SJSA1 (cell line): ENCODE measurements at places on chromosomes 1 and 21. TPM values are rescaled to one million over a fixed set of nuclear protein-coding genes. Genes with fewer than 3 reads are reported as not detected.

The KRTAP19-1 gene
- total RNA-seq: not detected in 2 replicates

The CLDN17 gene
- not detected in 2 replicates for total RNA-seq

The TSPAN2 gene
- total RNA-seq: 11.9 and 18.2 TPM in 2 replicates

The ZNF496 gene
- total RNA-seq: 23.8 and 44.0 TPM in 2 replicates

The HS2ST1 gene
- 18.3 and 18.7 TPM in 2 replicates for total RNA-seq

DNA sequence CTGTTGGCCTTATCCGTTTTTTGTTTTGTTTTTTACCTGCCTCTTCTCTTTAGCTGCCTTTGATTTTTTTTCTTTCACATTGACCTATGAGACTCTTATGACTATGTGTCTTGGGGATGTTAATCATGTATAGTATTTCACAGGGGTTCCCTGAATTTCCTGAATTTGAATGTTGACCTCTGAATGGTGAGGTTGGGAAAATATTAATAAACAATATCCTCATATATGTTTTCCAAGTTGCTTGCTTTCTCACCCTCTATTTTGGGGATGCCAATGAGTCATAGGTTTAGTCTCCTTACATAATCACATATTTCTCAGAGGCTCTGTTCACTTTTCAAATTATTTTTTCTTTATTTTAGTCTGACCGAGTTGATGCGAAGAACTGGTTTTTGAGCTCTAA, 29.6 kb downstream of the GBP5 start:
- no peak overlapping the region for H3K27ac ChIP-seq
- DNase-seq: no peak
- H3K4me3 ChIP-seq: no peak overlapping the region
- no peaks in the 10 kb centered on the region for H3K27me3 ChIP-seq
- no peaks in the 10 kb centered on the region for H3K4me1 ChIP-seq
- H3K36me3 ChIP-seq: no peaks in the 10 kb centered on the region

GRCh38 chr1:224736619-224737352, 120.7 kb downstream of the CNIH3 start:
- H3K4me3 ChIP-seq: no peak overlapping the region
- H3K36me3 ChIP-seq: no peaks in the 10 kb centered on the region; the same call in 1 of the 2 replicates
- peak; percentile 70 for DNase-seq

GRCh38 chr1:2255420-2256369, 27.6 kb downstream of the SKI start:
- peaks cover 15% of the 10 kb centered on the region for H3K4me1 ChIP-seq
- peak; percentile 64 for DNase-seq
- H3K27me3 ChIP-seq: no peaks in the 10 kb centered on the region

DNA sequence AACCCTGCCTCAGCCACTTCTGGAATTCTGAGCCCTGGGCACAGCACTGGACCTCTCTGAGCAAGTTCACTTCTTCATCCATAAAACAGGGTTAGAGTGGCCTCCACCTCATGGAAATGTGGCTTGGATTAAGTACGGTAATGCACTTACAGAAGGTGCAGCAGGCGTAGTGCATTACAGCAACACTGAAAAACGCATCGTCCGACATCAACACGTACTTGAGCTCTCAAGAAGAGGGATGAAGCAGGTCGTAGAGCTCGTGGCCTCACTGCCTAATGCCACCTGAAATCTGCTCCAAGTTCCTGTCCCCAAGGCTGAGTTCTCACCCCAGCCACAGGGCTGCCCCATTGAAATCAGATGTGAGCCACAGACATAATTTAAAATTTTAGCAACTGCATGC, 650.1 kb downstream of the NPHP4 start:
- DNase-seq: no peak
- no peak overlapping the region for H3K27ac ChIP-seq
- no peaks in the 10 kb centered on the region for H3K27me3 ChIP-seq
- no peaks in the 10 kb centered on the region for H3K36me3 ChIP-seq

- DNase-seq: no peak
- H3K36me3 ChIP-seq: no peaks in the 10 kb centered on the region
- no peak overlapping the region for H3K27ac ChIP-seq
- H3K4me1 ChIP-seq: no peaks in the 10 kb centered on the region
- H3K4me3 ChIP-seq: no peak overlapping the region
- H3K27me3 ChIP-seq: no peaks in the 10 kb centered on the region
Observed at GRCh38 chr1:237482777-237483176, 407.9 kb downstream of the ZP4 start.

DNA sequence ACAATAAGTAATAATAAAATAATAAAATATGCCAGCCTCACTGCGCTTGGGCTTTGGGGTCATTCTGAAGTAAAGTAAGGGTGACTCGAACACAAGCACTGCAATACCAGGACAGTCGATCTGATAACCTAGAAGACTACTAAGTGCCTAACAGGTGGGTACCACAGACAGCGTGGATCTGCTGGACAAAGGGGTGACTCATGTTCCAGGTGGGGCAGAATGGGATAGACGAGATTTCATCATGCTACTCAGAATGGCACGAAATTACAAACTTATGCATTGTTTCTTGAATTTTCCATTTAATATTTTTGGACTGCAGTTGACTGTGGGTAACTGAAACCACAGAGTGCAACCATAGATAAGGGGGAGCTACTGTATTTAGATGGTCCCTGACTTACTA, 221.1 kb upstream of the GREM2 start:
- DNase-seq: no peak
- H3K4me1 ChIP-seq: no peaks in the 10 kb centered on the region
- no peak overlapping the region for H3K4me3 ChIP-seq
- H3K36me3 ChIP-seq: no peaks in the 10 kb centered on the region
- H3K27ac ChIP-seq: no peak overlapping the region

DNA sequence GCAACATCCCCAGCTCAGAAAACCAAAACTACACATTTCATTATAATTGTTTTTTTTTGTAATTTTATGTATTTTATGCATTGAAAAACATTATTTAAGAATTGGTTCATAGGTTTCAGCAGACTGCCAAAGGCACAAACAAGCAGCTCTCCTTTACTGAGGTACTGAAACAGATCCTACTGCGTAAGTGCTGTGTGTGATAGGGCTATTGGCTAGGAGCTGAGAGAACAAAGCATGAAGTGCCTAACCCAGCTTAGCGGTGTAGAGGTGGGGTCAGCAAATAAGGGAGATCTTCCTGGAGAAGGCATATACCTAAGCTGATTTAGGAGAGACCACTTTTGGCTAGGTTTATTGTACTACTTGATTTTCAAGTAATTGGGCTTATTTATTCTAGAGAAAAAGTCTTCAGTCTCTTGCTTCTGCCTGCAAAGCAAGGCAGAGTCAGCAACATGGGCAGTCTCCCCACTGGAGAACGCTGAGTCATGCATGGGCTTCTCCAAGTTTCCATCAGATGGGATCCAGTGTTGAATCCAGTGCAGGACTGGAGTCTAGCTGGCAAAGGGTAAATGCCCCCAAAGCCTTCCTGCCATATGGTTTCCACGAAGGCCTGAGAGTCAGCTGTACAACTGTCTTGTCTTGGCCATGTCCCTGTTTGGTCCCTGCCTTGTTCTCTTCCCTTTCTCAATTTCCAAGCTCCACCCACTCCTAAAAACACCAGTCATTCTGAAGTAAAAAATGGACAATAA, 18.0 kb upstream of the YTHDF2 start:
- peaks cover 11% of the 10 kb centered on the region for H3K36me3 ChIP-seq
- no peaks in the 10 kb centered on the region for H3K27me3 ChIP-seq
- peaks cover 12% of the 10 kb centered on the region for H3K4me1 ChIP-seq
- DNase-seq: peak; percentile 14
- H3K4me3 ChIP-seq: no peak overlapping the region

GRCh38 chr1:153962088-153963029, 978 bp downstream of the SLC39A1 start:
- peak; percentile 64 for DNase-seq
- H3K27ac ChIP-seq: peak overlapping the region; percentile 80
- H3K27me3 ChIP-seq: no peaks in the 10 kb centered on the region
- H3K4me1 ChIP-seq: peaks cover 34% of the 10 kb centered on the region

- no peak overlapping the region for H3K27ac ChIP-seq
- no peak for DNase-seq
- H3K36me3 ChIP-seq: peaks cover 43% of the 10 kb centered on the region
- no peak overlapping the region for H3K4me3 ChIP-seq
- H3K4me1 ChIP-seq: no peaks in the 10 kb centered on the region
- H3K27me3 ChIP-seq: no peaks in the 10 kb centered on the region
Observed at GRCh38 chr21:46131588-46131837, 23.9 kb downstream of the FTCD start.

DNA sequence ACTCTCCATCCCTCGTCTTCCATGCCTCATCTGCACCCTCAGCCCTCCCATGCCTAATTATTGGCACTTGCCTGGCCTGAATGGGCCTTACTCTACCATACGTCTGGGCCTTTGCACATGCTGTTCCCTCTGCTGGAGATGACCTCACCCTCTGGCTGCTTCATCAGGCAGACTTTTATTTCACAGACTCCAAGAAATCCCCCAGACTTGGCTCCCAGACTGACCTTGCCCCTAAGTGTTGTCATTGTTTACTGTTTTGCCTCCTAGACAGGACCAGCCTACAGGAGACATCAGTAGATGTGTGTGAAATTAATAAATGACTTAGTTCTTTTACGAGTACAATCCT, 5.2 kb upstream of the AHDC1 start:
- no peak overlapping the region for H3K27ac ChIP-seq
- no peak for DNase-seq
- H3K27me3 ChIP-seq: peaks cover 9% of the 10 kb centered on the region; the same call in 1 of the 2 replicates

- no peak overlapping the region for H3K27ac ChIP-seq
- no peaks in the 10 kb centered on the region for H3K36me3 ChIP-seq
- DNase-seq: peak; percentile 22
- H3K27me3 ChIP-seq: no peaks in the 10 kb centered on the region
Observed at GRCh38 chr1:109789551-109790180, 25.9 kb upstream of the EPS8L3 start.
